Stimulated activated CD8-positive, alpha-beta memory T cell treated with anti-CD3 and anti-CD28 coated beads, Interleukin-2, amount 100 ng/mL, for 1 hour (primary cell): ENCODE measurements at places on chromosomes 12 and 14.

DNA sequence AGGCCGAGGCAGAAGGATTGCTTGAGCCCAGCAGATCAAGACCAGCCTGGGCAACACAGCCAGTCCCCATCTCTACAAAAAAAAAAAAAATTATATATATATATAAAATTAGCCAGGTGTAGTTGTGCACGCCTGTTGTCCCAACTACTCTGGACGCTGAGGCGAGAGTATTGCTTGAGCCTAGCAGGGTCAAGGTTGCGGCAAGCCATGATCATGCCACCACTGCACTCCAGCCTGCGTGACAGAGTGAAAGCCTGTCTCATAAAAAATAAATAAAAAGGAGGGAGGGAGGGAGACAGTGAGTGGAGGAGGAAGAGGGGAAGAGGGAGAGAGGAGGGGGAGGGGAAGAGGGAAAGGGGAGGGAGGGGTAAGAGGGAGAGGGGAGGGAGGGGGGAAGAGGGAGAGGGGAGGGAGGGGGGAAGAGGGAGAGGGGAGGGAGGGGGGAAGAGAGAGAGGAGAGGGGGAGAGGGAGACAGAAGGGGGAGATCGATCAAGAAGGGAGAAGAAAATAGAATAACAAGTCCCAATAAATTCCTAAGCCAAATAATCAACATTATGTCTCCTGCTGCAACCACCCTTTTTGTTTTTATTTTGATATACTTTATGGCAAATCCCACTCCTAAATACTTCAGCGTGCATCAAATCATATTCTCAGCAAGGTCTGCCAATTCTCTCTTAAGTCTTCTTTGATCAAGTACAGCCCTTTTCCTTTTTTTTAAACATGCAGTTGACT is 163.9 kb downstream of the MED13L start:
- DNase-seq = no peak

DNA sequence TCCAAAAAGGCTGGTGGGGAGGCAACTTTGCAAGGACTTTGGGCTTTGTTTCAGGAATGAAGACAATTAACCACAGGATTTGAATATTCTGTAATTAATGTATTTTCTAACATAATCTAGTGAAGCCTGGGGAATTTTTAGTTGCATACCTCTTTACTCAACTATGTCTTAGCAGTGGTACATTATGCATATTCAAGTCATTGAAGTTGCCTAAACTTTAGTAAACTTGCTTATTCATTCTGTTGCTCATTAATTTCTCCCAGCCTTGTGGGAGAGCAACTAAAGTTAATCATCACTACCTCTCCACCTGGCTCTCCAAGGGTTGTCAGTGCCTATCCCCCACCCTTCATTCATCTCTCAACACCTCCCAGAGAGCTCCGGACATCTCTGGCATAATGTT is 54.2 kb downstream of the IFNG-AS1 start:
- DNase-seq = no peak

DNA sequence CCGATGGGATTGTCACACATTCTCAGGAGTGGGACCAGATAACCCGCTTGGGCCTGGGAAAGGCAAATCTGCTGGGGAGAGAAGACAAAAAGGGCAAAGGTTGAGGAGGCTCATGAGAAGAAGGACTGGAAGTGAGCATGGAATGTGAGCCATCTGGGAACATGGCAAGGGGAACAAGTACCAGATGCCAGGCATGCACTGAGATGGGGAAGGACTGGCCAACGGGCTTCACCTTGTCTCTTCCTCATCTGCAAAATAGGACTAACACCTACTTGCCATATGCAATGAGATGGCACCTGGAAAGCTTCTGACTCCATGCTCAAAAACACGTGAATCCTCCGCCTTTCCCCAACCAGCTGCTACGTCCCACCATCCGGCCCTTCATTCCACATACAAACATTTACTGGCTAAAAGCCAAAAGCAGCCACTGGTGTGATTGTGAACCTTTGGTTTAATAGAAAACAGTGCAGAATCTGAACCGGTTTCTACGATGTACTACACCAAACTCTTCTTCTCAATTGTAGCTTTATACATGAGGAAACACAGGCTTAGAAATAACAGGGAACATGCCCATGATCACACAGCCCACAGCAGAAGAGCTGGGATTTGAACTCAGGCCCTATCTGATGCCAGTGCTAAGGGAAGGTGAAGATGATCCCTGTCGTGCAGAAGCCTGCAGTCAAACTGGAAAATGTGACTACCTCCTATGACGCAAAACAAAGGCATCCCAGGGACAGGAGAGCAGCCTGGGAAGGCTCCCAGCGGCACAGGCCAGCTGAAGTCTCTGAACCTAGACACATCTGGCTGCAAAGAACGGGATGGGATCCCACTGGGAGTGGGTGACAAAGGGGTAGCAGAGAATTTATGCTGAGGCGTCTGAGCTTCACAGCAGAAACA is 112.1 kb downstream of the TTC7B start:
- no peak for DNase-seq

DNA sequence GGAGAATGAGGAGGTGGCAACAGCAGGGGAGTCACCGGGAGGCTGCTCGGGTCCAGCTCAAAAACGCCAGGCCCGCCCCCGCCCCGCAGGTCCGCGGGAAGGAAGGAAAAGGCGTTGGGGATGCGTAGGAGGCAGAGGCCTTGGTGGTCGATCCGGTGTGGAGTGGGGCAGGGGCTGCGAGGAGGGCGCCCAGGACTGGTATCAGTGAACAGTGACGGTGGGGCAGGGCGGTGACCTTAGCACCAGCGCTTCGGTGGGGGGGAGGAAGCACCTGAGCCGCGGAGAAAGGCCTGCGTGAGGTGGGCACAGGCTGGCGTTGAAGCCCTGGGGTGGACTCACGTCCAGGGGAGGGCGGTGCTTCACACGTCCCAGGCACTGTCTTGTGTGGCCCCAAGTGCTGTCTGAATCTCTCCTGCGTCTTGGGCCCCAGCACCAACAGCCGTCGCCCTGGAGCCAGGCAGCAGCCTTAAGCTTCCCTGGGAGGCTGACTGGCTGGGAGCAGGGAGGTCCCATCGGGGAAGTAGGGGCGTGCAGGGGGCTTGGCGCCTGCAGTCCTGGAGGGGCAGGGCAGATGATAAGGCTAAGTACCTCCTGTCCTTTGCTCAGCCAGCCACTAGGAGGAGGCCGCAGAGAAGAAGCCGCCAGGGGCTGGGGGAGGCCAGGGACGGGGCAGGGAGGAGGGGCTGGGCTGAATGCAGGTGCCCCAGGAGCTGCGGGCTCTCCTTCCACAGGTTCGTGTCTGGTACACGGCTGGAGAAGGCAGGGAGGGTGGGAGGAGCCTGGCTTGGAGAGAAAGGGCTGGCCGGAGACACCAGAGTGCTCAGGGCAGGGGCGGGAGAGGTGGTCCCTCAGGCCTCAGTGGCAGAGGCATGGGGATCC is 26.5 kb downstream of the ZBTB42 start:
- no peak for DNase-seq

DNA sequence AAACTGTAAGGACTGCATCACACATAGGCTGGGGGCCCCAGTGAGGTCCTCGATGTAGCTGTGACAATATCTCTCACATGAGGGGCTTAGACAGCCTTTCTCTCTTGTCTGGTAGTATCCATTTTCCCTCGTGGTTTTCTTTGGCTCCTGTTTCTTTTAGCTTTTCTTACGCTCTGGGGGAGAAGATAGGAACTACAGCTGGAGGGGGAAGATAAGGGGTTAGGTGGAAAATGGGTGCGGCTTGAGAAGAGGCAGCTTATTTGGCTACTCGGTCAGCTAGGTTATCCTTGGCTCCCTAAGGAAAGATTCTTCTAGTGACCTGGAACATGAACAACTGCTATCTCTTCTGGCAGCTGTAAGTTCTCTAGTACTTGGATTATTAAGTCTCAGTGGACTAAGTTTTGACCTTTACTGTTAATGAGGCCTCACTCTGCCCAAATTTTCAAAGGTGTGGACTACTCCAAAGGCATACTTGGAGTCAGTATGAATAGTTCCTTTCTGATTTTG is 28.7 kb upstream of the CPNE8 start:
- no peak for DNase-seq

DNA sequence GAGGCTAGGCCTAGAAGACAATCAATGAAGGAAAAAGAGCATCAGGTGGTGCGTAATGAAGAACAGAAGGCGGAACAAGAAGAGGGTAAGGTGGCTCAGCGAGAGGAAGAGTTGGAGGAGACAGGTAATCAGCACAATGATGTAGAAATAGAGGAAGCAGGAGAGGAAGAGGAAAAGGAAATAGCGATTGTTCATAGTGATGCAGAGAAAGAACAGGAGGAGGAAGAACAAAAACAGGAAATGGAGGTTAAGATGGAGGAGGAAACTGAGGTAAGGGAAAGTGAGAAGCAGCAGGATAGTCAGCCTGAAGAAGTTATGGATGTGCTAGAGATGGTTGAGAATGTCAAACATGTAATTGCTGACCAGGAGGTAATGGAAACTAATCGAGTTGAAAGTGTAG is 5.5 kb downstream of the PNN start:
- DNase-seq = no peak

DNA sequence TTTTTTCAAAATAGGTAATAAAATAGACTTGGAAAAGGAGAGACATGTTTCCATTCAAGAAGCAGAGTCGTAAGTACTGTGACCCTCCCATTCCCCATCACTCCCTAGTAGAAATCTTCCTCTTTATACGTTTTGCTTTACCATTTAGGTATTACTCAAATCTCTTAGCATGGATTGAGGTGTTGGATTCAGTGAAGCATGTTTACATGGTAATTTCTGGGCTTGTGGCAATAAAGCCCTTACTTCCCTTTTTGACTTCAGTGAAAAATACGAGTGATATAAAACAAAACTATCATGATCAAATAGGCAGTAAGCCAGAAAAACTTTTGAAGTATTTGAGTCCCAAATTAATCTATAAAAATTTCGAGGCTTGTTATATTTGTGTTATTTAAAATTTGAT is 27.4 kb downstream of the RAB21 start:
- DNase-seq = no peak

- no peak for DNase-seq
Measured at GRCh38 chr12:128091951-128092382, 175.0 kb upstream of the TMEM132C start.

DNA sequence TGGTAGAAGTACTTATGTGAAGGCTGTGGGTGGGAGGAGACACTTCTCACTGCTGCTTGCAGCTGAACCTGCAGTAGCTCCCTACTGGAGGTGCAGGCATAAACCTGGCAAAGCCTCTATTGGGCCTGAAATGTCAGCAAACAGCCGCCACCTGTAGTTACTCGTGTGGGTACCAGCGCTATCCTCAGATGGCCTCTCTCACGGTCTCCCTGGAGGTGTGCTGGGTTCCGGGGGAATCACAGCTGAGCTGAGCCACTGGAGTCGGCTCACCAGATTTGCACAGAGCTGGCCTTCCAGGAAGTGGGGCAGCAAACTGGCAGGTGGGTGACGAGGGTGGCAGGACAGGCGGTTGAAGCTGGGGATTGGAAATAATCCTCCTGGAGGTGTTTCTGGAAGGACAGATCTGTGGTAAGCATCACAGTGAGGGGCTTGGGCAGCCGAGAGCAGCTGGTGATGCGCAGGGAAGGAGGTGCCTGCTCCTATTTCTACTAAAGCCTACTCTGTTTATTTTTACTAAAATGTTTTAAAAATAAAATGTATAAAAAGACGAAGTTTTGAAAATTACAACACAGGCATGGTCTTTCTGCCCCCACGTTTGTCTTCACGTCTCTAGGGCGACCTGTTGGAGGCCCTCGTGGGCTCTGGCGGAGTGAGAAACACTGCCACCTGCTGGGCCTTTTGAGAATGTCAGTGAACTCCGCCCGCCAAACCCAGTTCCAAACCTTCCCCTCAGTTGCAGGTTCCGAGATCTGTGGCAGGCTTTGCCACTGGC is 67.8 kb upstream of the PLEKHG3 start:
- DNase-seq = peak; percentile 54

DNA sequence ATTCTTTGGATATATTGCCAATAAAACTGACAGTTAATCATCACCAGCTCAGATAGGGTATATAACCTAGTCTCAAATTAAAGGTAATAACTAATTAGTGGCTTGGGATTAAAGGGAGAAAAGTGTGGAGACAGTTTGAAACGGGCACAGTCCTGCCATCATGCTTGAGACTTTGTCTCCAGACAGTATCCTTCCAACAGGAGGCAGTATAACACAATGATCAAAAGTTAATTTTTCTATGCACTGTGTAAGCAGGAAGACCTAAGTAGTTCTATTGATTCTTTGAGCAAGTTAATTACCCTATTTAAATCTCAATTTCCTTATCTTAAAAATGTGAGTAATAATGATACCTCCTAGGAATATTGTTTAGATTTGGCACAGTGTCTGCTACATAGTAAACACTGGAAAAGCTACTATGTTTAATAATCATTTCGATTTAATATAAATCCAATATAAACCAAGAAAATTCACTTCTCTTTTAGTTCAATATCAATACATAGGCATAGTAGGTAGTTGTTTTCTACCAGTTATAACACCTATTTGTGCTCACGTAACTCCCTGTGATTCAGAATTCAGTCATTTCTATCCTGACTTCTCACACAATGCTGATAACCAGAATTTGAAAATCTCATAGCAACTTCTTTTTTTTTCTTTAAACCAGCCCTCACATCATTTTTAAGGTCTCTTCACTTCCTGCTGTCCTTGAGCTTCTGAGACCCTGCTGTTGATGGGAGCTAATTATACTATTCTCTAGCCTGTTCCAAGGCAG is 53.7 kb downstream of the GALNT4 start:
- DNase-seq = no peak

GRCh38 chr14:33943096-33943883 is 7.6 kb downstream of the EGLN3 start:
- DNase-seq = no peak
